ENCODE measurements at places on chromosomes 5 and 9.
A peak's percentile ranks its signal among the peaks of the same experiment; 100 is the strongest.

GRCh38 chr5:77120706-77121105 is 33.6 kb upstream of the ZBED3 start:
- DNase-seq: no peak

DNA sequence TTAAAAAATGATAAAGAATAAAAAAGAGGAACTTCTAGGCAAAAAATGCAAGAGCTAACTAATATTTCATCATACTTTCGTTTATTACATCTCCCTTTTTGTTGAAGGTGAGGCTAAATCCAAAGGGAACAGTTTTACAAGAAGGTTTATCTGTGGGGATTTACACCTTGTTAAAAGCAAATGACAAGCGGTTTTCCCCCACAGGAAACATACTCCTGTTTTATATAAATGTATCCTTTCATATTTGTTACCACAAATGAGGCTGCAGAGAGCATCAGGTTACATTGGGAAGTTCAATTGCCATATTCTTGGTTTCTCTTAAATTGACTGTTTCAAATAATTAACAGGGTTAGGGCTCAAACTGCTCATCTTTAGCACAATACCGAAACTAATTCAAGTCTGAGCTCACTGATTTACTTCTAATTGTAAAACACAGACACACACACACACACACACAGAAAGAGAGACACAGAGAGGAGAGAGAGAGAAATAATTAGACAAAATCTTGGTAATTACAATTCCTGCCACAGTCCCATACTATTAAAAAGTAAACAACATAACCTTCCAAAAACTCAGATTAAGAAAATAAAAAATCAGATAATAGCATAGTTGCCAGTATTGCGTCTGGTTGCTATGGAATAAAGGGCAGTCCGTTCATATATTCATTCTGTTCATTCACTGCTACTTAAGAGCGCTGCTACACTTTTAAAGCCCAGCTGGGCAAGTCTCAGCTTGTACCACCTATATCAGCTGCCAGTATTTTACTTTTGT is 17.1 kb downstream of the RFX3 start:
- DNase-seq: peak; percentile 84

- no peak for DNase-seq
Observed at GRCh38 chr9:131029574-131029952, 20.6 kb downstream of the LAMC3 start.

DNA sequence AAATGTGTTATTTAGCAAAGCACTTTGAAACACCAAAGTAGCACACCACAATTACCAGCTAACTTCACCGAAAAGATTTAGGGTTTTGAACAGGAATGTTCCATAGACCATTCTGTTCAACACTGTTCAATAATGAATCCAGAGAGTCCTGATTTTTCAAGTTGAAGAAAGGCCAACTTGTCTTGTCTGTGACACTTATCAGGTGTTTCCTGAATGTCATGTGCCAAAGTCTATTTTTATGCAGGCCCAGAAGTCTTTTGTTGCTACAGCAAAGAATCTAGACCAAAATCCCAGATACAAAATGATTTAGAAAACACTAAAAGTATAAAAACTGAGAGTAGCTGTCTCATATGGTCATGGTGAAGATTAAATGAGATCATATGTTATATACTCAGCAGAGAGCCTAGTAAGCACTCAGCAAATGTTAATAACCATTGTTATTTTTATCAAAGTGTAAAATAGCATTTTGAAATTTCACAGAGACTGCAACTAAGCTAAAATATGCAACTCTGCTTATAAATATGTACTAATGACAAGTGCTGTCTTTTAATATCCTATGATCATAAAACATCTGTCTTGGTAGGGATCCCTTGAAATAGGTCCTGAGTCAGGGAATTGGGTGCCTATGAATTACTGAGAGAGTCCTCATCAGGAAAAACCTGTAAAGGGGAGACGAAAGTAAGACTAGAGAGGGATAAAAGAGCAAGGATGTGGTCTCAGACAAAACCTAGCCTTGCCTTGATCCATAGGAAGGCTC is 122.4 kb upstream of the SLC12A2 start:
- DNase-seq: no peak

- peak; percentile 46 for DNase-seq
Observed at GRCh38 chr5:33379757-33380156, 61.0 kb upstream of the TARS1 start.

DNA sequence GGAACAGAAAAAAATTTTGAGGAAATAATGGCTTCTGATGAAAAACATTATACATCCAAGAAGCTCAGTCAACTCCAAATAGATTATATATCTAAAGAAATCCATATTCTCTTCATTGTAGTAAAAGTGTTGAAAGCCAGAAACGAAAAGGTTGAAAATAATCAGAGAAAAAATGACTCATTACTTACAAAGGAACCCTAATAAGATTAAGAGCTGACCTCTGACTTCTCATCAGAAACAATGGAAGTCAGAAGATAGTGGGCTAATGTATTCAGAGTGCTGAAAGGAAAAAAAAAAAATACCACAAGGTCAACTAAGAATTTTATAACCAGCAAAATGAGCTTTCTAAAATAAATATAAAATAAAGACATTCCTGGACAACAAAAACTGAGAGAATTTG is 60.0 kb downstream of the HSD17B4 start:
- DNase-seq: no peak

GRCh38 chr5:87141544-87141943 is 126.1 kb upstream of the RASA1 start:
- DNase-seq: no peak

- DNase-seq: no peak
Observed at GRCh38 chr5:116296335-116297072, 211.7 kb downstream of the COMMD10 start.

DNA sequence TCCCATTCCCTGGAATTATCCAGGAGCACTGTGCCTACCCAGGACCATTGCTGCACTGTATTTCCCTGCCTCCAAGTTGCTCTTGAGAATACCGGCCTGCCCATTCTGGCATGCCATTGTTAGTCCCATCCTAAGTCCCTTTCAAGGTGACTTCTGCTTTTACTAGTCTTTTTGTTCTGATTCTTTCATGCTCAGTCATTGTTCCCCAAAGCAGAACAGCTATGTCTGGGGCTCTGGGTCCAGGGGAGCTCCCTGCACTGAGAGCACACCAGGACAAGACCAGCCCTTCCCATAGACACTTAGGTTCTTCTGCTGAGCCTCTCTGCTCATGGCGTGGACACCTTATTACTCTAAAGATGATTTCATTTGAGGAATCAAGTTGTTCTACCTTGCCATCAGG is 388.9 kb upstream of the KLF4 start:
- no peak for DNase-seq

DNA sequence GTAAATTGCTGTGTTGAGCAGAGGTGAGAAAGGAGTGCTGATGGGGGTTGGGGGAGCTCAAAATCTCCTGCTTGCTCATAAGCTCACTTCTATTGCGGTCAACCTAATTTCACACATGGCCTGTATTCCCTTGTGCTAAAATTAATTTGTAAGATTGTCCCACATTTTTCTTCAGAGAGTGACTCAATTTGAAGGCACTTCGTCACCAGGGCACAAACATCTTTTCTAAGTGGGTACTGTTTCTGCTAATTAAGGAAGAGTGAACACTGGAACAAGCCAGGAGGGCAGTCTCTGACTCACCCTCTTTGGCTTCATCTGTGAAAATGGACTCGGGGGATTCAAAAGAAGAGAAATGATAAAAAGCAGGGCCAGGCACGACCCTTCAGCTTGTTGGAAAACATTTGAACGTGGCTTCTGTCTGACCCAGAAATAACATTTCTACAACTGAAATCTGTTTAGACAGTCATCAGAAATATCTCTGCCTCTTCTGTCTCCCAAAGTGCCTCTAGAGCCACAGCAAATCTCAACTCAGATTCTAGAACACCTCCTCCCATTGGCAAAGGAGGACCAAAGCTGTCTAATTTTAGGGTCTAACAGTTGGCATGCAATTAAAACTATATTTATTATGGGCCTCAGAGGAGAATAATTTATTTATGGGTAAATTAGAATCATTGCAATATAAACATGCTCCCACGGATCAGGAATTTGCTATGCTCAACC is 49.8 kb downstream of the FEM1C start:
- no peak for DNase-seq

GRCh38 chr9:14616188-14616982 is 76.8 kb downstream of the ZDHHC21 start:
- peak; percentile 42 for DNase-seq

DNA sequence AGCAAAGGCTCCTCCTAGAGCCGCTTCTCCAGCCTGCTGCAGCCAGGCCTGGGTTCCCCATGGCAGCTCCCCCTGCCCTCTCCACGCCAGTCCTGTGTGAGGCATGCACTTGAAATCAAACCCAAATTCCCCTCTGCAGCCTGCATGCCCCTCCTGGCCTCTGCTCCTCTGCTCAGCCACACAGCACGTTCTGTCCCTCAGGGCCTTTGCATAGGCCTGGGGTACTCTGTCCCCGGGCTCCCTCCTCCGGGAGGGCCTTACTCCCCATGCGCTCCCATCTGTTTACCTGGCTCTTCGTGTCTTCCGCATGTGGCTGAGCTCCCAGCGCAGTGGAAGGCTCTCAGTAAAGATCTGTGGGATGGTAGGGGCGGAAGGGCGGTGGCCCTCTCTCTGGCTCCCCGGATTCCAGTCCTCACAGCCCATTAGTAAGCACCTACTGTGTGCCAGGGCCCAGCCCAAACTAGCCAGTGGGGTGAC is 203.5 kb upstream of the IER5L start:
- DNase-seq: no peak

DNA sequence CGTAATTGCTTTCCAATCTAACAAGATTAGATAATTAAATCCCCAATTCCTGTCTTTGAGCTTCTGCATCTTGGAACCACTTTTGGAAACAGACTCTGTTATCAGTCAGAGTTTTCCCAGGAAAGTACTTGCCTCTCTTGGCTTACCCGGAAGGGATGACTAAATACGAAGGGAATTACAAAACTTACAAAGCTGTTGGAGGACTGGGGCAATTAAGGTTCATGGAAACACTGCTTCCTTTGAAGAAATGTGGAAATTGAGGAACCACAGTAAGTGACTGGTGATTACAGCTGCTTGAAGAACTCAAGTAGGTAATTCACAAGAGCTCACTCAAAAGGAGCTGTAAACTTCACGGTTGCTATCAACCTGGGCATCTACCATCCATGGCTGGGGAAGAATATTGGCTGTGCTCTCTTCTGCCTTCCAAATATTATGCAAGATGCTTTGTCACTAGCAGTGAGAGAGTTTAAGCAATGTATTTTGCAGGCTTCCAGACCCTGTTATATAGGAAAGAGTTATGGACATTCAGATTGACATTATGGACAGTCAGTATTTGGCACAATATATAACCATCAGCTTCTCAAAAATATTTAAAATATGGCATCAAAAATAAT is 104.6 kb upstream of the MAN2A1 start:
- DNase-seq: no peak

- DNase-seq: no peak
Observed at GRCh38 chr9:87664153-87665060, 61.5 kb upstream of the CTSL start.

DNA sequence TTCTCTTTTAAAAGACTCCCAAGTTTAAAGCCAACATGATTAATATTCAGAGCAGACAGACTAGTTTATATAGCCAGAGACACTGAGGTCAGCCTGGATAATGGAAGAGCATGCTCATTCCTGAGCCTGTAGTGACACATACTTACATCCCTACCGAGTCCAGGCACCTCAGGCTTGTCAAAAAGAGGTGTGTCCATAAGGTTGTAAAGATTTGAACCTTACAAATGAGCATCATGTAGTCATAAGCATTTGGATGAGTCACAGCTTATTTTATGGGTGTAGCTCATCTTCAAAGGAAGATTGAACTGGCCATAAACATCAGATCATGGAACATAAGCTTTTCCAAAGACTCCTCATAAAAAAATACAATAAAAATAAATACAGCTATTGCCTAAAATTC is 333.5 kb downstream of the EFNA5 start:
- no peak for DNase-seq

DNA sequence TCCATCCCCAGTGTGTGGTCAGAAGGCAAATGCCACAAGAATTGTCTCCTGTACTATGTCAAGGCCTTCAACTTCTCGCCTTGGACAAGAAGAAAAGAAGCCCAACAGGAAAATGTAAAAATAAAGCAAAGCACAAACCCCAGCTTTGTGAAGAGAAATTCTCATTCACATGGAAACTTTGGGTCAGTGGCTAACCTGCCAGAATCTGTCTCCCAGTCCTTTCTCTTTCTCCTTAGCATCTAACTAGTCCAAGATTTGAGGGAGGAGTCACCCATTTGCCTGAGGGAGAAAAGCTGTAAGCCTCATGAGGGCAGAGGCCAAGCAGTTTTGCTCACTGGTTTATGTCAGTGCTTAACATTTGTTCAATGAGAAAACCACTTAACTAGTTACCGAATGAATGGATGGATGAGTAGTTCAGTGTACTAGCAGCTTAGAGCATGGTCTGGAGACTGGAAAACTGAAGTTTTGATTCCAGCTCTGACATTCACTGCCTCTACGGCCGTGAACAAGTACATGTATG is 36.0 kb downstream of the ADAM19 start:
- DNase-seq: no peak

- DNase-seq: no peak
Observed at GRCh38 chr5:150780816-150781221, 2.3 kb downstream of the SMIM3 start.

Data from NCI-H1930 (cell line).